ENCODE measurements at places on chromosomes 6 and 20.

DNA sequence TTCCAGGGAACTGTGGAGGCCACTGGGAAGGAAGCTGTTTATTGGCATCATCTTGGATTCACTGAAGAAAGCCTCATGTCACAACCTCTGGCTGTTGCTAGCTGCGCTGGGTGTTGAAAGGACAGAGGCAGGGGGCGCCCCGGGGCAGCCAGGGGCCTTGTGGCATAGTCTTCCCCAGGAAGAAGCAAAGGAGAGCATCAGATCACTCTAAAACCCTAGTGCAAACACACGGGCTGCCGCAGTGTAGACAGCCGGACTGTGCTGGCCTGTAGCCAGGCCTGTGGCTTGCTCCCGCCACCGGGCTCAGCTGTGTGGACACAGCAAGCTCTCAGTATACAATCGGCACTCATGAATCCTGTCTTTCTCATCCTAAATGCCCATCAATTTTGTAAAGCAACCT is 23.8 kb upstream of the SMOC2 start:
- no peak for DNase-seq

DNA sequence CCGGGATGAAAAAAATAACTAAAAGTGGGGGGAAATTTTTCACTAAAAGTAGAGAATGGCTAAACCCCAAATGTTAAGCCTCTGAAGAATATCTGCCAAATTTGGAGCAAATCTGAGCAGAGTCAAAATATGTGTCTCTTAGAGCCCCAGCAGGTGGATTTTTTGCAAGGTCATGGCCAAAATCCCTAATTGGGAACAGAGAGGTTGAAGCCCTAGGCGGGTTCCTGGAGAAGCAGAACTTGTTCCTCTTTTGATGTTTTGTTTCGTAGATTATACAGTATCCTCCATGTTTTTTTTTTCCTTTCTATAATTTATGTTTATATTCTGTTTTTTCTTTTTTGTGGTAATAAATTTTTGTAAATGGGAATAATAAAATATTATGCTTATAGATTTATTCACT is 94.4 kb downstream of the PLCB4 start:
- DNase-seq = no peak

DNA sequence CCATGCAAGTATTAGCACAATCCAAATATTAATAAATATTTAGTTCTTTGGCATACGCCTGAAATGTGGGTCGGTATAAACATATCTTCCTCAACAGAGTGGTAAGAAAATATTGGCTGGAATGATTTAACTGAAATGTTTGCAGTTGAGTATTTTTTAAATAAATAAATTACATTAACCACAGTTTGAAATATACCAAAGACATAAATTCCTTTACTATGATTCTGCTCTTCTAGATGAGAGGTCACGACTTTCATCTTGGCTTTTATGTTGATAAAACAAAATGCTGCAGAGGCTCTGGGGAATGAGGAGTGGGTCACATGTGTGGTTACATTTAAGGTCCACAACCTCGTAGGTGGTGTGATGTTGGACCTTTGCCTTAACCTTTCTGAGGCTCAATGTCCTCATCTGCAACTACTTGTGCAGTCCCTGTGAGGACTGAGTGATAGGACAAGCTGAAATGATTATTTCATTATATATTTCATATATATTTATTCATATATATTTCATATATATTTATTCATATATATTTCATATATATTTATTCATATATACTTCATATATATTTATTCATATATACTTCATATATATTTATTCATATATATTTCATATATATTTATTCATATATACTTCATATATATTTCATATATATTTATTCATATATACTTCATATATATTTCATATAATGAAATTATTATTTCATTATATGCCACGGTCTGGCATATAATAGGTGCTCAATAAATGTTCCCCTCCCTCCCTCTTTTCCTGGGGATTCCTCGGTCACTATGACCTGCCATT is 107.4 kb downstream of the SAMD5 start:
- DNase-seq = peak; percentile 62

DNA sequence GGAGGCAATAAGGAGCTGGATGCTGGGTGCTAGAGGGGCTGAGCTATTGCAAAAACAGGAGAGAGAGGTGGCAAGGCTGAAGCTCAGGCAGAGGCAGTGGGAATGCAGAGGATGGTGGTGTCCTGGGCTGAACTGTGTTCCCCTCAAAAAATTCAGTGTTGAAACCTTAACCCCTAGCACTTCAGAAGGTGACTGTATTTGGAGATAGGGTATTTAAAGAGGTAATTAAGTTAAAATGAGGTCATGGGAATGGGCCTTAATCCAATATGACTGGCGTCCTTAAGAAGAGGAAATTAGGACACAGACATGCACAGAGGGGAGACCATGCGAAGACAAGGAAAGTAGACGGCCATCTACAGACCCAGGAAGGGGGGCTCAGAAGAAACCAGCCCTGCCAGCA is 11.5 kb upstream of the MMP9 start:
- DNase-seq = no peak

- no peak for DNase-seq
These were observed 76.2 kb upstream of the TRAF3IP2 start for GRCh38 chr6:111681860-111682259.

GRCh38 chr20:16666272-16666671 is 63.6 kb upstream of the SNRPB2 start:
- no peak for DNase-seq

DNA sequence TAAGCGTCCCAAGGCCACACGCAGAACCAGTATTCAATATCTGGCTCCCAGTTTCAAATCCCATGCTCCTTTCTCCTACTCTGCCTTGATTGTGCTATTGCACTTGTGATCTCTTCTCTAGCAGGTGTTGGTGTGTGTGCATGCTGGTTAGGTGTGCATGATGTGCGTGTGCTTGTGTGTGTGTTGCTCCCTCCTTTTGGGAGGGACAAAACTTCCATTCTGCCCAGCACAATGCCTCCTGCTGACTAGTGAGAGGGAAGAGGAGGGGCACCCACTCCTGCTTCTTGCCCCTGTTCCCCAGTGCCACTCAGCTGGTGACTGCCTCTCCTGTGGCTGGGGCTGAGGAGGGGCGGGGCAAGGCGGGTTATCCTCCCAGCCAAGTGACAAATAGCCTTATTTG is 19.7 kb downstream of the CD40 start:
- no peak for DNase-seq

DNA sequence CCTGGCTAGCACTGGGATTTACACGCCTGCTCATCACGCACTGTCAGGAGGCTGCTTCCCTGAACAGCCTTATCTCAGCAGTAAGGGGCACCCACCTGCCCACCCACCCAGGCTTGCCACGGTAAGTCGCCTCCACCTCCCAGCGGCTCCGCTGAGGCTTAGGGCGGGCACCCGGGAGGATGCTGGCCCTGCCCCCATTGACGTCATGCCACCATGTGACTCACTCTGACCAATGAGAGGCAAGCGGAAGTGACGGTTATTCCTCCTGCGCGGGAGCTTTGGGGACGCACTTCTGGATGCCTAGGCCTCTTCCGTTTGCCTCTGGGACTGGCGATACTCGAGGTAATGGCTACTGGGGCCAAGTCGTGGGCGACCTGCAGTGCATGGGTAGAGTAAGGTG is 256.8 kb downstream of the QKI start:
- no peak for DNase-seq

- peak; percentile 90 for DNase-seq
These were observed 51.1 kb downstream of the TCP11 start for GRCh38 chr6:35089935-35090505.

GRCh38 chr20:58986286-58986967 is 5.4 kb downstream of the NELFCD start:
- DNase-seq = no peak

DNA sequence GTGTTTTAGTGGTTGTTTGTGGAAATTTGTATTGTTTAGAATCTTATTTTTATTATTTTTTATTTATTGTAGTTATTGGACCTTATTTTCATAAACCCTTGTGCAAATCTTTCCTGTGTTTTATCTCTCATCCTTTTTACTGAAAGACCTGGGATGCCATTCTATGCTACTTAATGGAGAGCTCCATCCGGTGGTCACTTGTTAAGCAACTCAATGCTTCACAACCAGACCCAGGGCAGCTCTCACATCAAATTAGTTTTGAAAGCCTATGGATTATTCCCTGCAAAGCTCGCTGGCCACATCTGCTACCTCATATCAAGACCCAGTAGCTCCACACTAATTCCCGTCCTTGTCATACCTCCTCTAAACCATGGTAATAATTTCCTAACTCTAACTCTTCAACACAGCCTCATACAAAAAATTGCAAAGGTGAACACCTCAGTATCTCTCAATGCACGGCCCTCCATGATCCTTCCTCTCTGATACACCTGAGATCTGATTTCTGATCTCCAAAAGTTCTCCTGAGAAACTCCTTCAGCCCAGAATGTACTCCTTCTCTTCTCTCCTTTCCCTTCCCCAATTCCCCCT is 296.6 kb upstream of the MANEA start:
- DNase-seq = no peak

GRCh38 chr6:7730784-7731227 is 4.9 kb downstream of the BMP6 start:
- DNase-seq = peak; percentile 91

- DNase-seq = no peak
These were observed 7.3 kb upstream of the FAM209A start for GRCh38 chr20:56517211-56517610.

GRCh38 chr20:10309326-10309725 is 90.7 kb downstream of the SNAP25 start:
- peak; percentile 92 for DNase-seq

DNA sequence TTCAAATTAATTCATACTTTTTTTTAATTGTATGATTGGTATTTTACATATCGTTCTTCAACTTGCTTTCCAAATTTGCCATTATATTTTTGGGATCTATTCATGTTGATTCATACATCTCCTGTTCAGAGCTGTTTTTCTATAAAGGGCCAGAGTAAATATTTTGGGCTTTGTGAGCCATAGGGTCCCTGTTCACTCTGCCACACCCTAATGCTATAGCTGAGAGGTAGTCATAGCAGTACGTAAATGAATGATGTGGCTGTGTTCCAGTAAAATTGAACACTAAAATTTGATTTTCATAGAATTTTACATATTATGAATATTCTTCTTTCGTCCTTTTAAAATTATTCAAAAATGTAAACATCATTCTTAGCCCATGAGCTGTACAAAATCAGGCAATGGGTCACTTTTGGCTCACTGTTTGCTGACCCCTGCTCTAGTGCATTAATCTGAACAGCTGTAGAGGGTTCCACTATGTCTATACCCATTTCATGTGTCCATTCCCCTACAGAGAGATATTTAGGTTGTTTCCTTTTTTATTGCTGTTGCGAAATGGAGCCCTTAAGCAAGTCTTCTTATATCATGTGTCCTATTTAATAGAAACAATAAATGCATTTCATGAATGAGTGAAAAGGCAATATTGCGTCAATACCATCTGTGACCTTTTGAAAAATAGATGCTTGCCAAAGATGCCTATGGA is 136.4 kb upstream of the SALL4 start:
- no peak for DNase-seq

GRCh38 chr6:68657374-68658139 is 22.5 kb downstream of the ADGRB3 start:
- DNase-seq = no peak

- no peak for DNase-seq
These were observed 10.6 kb downstream of the SIRPG start for GRCh38 chr20:1646975-1647431.

GRCh38 chr20:60976913-60977312 is 275.1 kb upstream of the CDH4 start:
- no peak for DNase-seq

DNA sequence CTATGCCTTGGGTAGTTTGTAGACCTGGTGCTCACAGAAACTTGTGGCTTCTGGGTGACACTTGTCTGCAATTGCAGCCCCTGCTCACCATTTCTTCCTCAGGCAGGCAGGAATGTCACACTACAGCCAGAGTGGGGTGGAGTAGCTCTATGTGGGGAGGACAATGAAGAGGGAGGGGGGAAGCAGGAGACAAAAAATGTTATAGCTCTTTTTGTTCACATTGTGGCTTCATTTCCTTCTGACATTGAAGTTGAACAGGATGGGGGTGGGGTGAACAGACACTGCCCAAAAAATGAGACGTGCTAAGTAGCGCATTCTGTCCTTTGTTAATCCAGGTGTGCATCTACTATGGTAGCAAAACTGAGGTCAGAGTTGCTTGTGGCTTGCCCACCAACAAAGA is at the start of gene THEMIS:
TSS of gene THEMIS (minus strand) at position 124 of the 400 bp plus-strand sequence. CDS start 126 bp downstream, outside the sequence.
- no peak for DNase-seq

- DNase-seq = no peak
These were observed 653 bp downstream of the LMBRD1 start for GRCh38 chr6:69796073-69796641.

- DNase-seq = no peak
These were observed 27.4 kb downstream of the SLC22A3 start for GRCh38 chr6:160375561-160375949.

DNA sequence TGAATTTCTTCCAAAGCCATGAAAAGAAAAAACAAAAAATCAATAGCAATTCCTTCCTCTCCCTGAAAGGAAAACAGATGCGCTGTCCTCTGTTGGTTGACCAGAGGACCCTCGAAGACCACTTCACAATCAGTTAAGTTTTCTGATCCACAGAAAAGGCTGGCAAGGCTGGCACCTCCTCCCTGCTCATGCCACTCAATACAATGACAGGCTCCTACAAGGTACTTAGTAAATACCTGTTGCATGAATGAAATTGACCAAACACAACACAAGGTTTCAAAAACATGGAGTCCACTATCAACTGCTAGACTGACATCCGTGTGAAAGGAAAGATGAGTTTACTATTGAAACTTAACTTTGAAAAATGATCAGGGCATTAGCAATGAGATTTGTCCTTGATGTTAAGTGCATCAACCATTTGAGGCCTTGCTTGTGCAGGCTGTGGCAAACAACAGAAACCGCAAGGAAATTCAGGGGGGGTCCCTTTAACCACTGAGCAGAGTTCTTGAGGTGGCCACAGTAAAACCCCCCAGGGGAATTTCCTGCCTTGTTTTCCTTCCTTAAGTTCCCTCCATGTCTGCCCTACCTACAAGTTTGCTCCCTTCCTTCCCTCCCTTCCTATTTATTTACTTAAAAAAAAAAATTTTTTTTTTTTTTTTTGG is 27.9 kb upstream of the RTF2 start:
- peak; percentile 32 for DNase-seq

GRCh38 chr20:41214202-41214601 is 76.9 kb downstream of the PLCG1 start:
- DNase-seq = no peak

DNA sequence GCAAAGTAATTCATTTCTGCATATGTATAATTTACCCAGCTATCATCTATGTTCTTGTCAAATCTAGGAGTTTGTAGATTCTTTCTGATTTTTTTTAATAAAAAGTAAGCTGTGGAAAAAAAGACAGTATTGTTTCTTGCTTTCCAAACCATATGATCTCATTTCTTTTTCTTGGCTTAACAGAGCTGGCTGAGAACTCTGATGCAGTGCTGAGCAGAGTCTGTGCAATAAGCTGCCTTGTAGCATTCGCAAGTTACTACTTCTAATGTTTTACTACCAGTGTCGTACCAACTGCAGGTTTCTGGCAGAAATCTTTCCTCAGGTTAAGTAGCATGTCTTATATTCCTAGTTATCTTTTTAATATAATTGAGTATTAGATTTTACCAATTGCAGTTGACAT is 15.6 kb downstream of the RRBP1 start:
- peak; percentile 47 for DNase-seq

Measured in fibroblast of skin of back (primary cell).